Fibroblast of mammary gland (primary cell): ENCODE measurements at places on chromosomes 6 and 20.
A peak's percentile ranks its signal among the peaks of the same experiment; 100 is the strongest.

- DNase-seq: peak; percentile 63
Observed at GRCh38 chr6:151475653-151476523, 17.9 kb upstream of the CCDC170 start.

GRCh38 chr6:2798586-2799134, 33.5 kb downstream of the WRNIP1 start:
- no peak for DNase-seq

- no peak for DNase-seq
Observed at GRCh38 chr6:11598687-11599086, 61.1 kb downstream of the TMEM170B start.

- no peak for DNase-seq
Observed at GRCh38 chr20:12875510-12875909, 133.3 kb upstream of the SPTLC3 start.

- DNase-seq: peak; percentile 21
Observed at GRCh38 chr6:24666097-24666640, 530 bp downstream of the TDP2 start.

DNA sequence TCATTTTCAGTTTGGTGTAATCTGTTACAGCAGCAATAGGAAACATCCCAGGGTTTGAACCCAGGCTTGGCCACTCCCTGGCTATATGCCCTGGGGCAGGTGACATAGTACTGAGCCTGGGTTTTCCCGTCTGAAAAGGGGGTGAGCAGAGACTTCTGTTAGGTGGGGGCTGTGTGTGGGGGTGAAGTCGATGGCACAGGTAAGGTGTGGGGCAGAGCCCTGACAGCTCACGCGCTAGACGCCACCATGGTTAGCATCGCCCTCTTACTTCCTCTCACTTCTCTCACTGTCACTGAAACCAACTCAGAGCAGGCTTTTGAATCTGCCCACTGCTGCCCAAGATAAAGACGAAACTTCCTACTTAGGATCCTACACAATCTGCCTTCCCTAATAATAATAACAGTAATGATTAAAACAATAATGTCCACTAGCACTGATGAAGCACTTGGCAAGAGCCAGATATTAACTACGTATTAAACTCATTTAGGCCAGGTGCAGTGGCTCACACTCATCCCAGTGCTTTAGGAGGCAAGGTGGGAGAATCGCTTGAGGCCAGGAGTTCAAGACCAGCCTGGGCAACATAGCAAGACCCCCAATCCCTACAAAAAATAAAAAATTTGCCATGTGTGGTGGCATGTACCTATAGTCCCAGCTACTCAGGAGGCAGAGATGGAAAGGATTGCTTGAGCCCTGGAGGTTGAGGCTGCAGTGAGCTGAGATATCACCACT, 117.9 kb upstream of the PTPN1 start:
- DNase-seq: no peak

DNA sequence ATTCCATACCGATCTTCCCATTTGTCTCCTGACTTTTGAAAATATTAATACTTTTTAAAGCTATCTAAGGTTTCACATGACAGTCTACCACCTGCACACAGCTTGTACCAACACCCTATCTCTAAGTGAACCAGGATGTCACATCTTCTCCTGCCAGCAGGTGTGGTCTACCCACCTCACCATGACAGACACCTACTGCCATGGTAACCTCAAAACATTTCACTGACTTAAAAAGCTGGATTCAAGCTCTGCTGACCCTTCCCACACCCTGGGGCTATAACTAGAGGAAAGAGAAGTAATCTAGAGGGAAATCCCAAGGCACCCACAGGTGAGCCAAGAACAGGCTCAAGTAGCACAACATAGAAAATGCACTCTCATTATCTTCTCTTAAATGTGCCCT, 1.2 kb downstream of the SLC17A3 start:
- no peak for DNase-seq
